NCI-H524 (cell line): ENCODE measurements at places on chromosomes 1 and 21.

- no peak for DNase-seq
Observed at GRCh38 chr1:203404546-203404945, 53.6 kb upstream of the FMOD start.

- DNase-seq, result no peak
Observed at GRCh38 chr1:19342062-19342750, 30.1 kb downstream of the SLC66A1 start.

GRCh38 chr1:86741947-86742572, 37.7 kb downstream of the SH3GLB1 start:
- no peak for DNase-seq

GRCh38 chr1:178938959-178939317, 68.1 kb upstream of the ANGPTL1 start:
- DNase-seq, result no peak

GRCh38 chr1:85307987-85308832, 31.8 kb upstream of the BCL10 start:
- DNase-seq, result peak; percentile 68

DNA sequence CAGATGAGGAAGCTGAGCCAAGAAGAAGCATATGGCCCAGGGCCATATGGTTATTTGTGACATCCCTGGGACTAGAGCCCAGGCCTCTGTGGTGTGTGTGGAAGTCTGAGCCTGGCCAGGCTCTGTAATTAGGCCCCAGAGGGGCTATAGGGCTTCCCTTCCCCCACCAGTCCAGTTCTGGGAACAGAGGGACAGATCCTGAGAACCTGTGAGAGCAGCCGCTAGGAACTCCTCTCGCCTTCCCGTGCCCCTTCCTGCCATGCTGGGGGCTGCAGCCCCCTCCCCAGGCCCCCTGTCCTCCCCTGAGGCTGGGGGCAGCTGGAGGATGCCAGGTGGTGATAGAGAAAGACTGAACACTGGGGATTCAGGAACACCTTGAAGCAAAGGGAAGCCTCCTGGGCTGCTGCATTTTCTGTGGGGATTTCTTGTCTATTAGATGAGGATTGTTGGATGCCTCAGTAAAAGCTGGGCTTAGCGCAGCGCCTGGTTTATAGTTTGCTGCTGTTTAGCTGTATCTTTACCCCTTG, 33.3 kb downstream of the COQ8A start:
- DNase-seq, result peak; percentile 57

GRCh38 chr21:42289926-42290325, 25.3 kb downstream of the TFF3 start:
- DNase-seq, result no peak

DNA sequence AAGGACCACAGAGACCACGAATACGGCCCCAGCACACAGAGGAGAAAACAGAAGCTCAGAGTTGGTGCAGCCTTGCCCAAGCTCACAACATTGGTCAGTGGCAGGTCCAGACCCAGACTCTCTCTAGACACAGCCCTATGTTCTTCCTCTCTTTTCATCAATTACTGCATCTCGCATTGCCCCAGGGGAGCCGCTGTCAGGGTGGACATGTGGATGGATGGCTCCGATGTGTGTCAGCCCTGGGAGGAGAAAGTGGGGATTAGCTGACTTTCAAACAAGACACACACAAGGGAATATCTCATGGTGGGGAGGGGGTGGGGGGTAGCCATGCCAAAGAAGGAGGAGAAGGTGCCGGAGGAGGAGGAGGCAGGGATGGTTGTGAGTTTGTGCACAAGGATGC, 556.8 kb downstream of the NPHP4 start:
- DNase-seq, result no peak

DNA sequence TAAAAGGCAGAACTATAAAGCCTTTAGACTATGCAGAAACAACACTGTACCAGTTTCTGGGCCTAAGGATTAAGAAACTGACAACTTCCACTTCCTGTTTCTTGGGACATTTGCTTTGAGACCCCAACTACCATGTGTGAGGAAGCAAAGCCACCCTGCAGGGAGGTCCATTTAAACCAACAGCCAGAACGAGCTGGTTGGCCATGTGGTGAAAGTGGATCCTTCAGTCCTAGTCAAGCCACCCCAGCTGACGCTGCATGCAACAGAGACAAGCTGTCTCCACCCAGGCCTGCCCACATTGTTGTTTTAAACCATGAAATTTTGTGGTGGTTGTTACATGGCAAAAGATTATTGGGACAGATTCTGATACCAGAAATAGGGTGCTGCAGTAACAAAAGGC, 31.8 kb upstream of the SLFNL1 start:
- DNase-seq, result no peak

- no peak for DNase-seq
Observed at GRCh38 chr21:26060335-26061115, 110.0 kb downstream of the APP start.

GRCh38 chr1:246091477-246091876, 415.6 kb downstream of the SMYD3 start:
- no peak for DNase-seq

DNA sequence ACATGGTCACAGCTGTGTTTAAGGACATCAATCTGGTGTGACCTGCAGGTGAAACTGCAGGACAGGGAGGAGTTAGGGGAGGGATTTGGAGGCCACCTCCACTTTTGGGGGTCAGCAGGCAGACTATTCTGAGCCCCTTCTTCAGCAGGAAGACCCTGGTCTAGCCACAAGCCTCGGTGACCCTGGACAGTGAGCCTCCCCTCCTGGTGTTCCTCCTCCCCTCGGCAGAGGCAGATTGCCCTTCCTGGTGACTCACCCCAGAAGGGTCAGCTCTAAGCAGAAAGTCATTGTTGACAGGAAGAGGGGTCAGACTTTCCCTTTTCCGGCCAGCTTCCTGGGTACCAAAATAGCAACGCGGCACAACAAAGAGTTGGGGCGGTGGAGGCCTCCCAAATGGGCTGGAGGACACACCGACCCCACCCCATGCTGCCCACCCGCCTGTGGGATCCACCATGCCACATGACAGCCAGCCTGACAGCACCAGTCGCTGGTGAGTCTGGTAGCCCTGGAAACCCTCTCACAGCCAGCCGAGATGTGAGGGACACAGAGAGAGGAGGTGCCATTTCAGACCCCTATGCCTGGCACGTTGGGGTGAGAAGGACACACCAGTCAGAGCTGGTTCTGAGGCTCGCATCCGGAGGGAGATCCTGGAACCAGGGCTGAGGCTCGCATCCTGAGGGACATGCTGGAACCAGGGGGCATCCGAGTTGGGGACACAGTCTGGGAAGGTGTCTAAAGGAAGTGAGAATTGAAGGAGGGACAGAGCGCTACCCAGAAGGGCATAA, 14.7 kb upstream of the CSF1 start:
- no peak for DNase-seq

DNA sequence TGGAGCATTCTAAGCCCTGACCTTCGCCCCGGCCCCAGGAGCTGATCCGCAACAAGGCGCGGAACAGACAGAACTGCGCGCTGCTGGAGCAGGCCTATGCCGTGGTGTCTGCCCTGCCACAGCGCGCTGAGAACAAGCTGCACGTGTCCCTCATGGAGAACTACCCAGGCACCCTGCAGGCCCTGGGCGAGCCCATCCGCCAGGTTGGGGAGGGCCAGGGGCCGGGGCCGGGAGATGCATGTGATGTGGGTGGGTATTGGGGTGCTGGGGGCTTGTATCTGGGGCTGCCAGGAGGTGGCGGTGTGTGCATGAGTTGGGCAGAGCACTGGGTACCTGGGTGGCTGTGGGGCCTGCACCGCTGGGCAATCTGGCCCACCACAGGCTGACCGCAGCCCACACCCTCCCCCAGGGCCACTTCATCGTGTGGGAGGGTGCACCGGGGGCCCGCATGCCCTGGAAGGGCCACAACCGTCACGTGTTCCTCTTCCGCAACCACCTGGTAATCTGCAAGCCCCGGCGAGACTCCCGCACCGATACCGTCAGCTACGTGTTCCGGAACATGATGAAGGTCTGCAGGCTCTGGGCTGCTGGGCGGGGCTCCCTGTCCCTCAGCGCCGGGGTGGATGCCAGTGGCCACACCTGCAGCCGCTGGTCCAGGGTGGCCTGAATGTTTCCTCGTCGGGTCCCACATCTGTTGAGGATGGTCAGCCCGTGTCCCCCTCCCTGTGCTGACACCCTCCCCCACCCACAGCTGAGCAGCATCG, 65.8 kb downstream of the TRIM11 start:
- DNase-seq, result no peak

- peak; percentile 88 for DNase-seq
Observed at GRCh38 chr1:117161887-117162286, 40.3 kb upstream of the TRIM45 start.

- peak; percentile 82 for DNase-seq
Observed at GRCh38 chr1:70504176-70504820, 93.2 kb downstream of the CTH start.

DNA sequence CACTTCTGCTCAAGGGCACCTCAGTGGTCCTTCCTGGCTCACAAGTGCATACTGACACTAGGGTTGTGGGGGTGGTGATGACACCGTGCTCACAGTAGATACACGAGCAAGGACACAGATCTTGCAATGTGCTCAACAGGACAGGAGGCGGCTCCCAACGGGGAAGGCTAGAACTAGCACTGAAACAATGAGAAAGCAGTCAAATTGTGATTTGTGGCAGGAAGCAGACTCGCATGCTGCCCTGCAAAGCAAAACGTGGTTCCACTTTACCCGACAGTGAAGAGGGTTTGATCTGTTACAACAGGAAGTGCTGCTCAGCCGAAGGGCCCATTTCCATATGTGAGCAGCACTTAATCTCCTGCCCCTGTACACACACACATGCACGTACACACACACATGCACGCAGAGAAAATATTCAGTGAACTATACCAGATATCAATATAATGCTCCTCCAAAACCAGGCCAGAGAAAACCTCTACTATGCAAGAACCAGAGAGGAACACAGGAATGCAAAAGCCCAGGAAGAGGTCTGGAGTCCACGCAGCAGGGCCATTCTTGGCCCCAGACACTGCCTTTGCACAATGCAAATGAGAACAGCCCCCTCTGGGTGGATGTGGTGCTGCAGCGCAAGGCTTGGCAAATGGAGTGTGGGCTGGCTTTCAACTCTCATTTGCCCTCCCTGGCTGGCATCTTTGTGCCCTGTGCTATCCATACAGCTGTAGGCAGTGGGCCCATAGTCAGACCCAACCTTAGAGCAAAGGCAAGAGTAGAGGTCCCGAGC, 47.1 kb downstream of the KANK4 start:
- peak; percentile 82 for DNase-seq

GRCh38 chr1:230067419-230067870, 407 bp downstream of the GALNT2 start:
- no peak for DNase-seq

- no peak for DNase-seq
Observed at GRCh38 chr1:151347523-151348246, 633 bp upstream of the RFX5 start.

DNA sequence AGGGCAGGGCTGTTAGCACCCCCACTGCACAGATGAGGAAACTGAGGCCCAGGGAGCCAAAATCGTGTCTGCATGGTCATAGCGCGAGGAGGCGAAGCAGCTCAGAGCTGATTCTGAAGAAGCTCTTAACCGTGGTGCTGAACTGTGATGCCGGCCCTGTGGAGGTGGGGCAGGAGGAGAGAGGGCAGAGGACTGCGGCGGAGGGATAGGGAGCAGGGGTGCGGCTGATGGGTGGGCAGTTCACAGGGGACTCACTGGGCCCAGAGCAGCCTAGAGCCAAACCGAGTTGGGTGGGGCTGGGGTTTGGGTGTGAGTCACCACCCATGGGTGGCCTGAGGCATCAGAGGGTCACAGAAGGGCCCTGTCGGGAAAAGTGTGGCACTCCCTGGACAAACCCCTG, 74.7 kb downstream of the RAP1GAP start:
- DNase-seq, result no peak

DNA sequence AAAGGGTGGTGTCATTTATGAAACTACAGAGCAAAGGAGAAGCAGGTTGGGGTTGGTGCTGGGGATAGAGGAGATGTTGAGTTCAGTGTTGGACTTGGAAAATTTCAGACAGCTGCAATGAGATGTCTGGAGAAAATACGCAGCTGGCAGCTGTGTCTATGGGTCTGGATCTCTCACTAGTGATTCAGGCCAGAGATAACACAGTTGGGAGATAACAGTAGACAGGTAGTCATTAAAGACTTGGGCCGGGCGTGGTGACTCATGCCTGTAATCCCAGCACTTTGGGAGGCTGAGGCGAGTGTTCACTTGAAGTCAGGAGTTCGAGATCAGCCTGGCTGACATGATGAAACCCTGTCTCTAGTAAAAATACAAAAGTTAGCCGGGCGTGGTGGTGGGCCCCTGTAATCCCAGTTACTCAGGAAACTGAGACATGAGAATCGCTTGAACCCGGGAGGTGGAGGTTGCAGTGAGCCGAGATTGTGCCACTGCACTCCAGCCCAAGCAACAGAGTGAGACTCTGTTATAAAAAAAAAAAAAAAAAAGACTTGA, 2.5 kb upstream of the TFAP2E start:
- DNase-seq, result no peak

DNA sequence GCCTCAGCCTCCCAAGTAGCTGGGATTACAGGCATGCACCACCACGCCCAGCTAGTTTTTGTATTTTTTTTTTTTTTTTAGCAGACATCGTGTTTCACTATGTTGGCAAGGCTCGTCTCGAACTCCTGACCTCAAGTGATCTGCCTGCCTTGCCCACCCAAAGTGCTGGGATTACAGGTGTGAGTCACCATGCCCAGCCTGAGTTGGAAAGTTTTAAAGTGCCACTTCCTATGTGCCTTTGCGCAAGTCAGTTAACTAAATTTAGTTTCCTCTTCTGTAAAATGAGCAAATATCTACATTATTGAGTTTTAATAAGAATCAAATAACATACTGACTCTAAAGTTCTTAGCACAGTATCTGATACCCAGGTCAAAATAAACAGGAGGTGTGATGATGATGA, 12.4 kb downstream of the SLC19A2 start:
- no peak for DNase-seq

DNA sequence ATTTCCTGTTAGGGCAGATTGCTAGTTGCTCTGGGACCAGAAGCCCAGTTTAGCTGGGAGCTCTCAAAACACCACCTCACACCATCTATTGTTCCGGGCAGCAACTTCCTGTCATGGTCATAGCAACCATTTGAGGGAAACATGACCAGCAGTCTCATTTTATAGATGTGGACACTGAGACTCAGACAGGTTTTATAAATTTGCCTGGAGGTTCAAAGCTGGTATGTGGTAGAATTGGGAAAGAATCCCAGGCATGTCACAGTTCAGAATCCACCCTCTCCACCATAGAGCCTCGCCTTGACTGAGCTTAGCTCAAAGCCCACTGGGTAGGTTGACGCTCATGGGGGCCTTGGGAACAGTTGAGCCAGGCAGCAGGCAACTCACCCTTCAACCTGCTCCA, 14.0 kb upstream of the TRIM67 start:
- no peak for DNase-seq

- no peak for DNase-seq
Observed at GRCh38 chr1:1085171-1085841, 11.2 kb upstream of the RNF223 start.

- DNase-seq, result no peak
Observed at GRCh38 chr1:243562473-243562872, 287.6 kb downstream of the AKT3 start.

DNA sequence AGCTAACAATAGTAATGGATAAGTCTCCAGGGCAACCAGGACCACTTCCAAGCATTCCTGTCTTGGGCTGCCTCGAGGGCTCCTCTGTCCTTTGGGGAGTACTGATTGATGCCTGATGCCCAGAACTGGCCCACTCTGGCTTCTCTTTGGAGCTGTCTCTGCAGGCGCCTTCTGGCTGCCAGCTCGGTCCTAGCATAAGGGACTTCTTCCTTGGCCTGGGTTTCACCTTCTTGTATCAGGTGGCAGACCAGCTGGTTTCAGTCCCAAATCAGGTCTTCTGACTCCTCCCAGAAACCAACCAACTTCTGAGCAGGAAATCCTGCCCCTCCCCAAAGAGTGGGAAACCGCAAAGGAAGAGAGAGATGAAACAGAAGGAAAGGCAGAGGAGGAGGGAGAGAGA, 10.6 kb downstream of the G0S2 start:
- DNase-seq, result no peak

- DNase-seq, result no peak
Observed at GRCh38 chr21:16243396-16243795, 513.6 kb downstream of the USP25 start.
